ENCODE measurements at places on chromosomes 4 and X. TPM values are rescaled to one million over a fixed set of nuclear protein-coding genes. Genes with fewer than 3 reads are reported as not detected.

DNA sequence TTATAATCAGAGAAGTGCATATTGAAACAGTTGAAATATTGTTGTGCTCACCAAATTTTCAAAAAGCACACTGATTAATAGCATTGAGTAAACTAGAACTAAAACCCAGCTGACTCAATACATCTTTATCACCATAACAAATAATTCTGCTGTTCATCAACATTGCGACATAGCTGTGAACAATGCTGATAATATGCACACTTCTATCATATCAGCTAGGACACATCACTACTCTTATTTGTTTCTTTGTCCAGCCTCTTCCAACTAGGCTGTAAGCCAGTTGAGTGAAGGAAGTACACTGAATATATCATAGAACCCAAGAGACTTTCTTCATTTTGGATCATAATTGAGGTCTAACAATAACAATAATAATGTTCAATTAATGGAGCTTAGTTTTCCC lies 349.7 kb downstream of the IQCM start:
- DNase-seq = no peak

GRCh38 chr4:152935143-152935542 lies 980 bp upstream of the FHDC1 start:
- DNase-seq = no peak

- DNase-seq = no peak
Observed at GRCh38 chr4:117156806-117157205, 71.4 kb upstream of the TRAM1L1 start.

DNA sequence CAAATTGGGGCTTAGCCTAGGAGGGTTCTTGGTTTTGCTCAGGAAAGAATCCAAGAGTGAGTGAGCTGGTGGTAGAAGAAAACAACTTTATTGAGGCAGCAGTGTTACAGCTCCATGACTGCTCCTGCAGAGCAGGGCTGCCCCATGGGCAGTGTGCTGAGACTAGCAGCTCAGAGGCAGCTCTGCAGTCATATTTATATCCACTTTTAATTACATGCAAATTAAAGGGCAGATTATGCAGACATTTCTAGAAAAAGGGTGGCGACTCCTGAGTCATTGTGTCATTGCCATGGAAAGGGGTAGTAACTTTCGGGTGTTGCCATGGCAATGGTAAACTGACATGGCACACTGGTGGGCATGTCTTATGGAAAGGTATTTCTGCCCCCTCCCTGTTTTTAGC lies 202.2 kb downstream of the CLCN4 start:
- no peak for DNase-seq

GRCh38 chr4:114250439-114250891 lies 271.0 kb upstream of the ARSJ start:
- DNase-seq = no peak

DNA sequence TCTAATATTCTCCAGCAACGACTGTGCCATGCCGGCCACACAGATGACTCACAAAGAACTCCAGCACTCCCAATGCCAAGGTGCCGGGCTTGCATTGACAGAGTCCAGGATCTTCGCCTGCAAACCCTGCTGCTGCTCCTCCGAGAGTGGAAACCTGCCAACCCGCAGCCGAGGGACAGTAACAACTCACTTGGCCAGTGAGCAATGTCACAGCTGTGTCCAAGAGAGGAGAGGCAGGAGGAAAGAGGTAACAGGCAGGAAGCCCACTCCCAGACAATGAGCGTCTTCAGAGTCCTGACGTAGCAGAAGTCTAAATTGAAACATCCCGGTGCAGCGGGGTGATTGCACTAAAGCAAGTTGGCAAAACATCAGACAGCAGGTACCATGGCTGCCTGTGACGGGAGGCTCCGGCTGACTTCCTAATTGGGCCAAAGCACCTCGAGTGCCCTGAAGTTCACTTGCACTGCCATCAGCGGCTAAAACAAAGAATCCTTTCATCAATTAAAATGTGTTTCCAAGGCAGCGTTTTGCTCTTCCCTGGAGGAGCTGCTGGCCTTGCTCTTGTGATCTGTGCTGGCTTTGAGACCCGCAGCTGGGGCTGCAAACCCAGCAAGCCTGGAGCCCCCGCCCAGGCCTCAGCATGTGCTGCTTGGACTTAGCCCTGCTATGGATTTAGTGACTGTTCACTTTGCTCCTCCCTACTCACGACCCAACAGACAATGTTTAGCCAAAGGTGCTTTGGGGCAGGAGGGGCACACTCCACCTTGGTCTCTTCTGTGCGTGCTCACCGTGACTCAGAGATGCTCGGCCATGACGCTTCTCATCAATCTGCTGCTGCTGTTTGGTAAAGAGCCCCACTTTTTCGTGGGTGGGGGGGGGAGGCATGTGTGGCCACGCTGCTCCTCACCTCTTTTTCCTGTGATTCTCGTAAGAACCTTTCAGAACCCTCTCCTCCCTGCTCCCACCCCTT lies 36.5 kb downstream of the DCTD start:
- no peak for DNase-seq

DNA sequence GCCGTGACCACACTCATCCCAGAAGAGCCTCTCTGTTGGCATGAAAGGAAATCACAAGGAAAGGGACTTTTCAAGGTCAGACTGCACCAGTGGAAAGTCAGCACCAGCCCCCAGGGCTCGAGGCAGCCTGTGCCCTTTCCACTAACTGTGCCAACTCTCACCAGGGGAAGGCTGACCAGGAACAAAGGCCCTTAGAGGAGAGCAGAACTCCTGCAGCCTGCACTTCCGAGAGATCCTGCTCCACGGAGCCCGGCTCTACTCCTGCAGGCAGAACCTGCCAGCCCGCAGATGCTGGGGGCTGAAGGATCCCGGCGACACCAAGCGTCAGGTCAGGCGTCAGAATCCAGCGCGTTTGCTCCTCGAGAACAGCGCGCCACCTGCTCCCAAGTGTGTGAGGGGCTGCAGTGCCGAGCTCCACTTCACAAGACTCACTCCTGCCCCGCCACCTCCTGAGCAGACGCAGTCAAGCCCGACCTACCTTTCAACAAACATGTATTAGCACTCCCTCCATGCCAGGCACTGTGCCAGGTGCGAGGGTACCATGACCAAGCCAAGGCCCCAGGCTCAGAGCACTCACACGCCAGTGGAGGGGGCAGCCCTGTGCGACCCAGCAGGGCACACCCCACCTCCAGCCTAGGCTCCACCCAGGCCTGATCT lies 13.6 kb upstream of the HELT start:
- DNase-seq = peak; percentile 39

GRCh38 chrX:110036162-110037033 lies 33.5 kb downstream of the TMEM164 start:
- DNase-seq = no peak

- DNase-seq = no peak
Observed at GRCh38 chr4:34850421-34850820, 1393.9 kb downstream of the ARAP2 start.

GRCh38 chr4:179698321-179698720 lies 2256.1 kb upstream of the AGA start:
- DNase-seq = no peak

- no peak for DNase-seq
Observed at GRCh38 chr4:79205121-79205520, 120.7 kb downstream of the NAA11 start.

DNA sequence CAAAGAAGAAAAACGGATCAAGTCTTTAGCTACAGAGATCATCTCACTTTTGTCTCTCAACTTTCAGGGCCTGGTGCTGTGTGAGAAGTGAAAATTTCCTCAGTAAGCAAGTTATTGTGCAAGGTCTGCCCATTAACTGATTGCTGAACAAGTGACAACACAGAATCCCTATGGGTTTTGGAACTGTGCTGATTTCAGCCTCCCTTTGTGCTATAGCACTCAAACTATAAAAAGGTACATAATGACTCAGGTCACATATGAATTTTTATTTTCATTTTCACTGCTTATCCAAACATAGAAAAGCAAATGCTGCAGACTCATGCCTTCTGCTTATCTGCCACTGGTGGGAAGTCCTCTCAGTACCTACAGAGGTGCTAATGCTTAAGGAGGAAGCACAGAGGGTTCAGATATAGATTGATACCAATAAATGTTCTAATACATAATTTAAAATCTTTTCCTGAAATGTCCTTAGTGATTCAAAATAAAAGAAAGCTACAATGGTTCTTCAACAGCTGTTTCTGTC lies 576.2 kb upstream of the CT83 start:
- no peak for DNase-seq

GRCh38 chr4:139301821-139302611 lies at the start of gene NDUFC1:
NDUFC1 (minus strand) TSS chr4:139302477; CDS start chr4:139295798, 6,679 bp downstream.
- peak; percentile 33 for DNase-seq

The PPBP gene
- polyA plus RNA-seq = not detected
